ENCODE measurements at places on chromosomes 16 and 17. TPM values are rescaled to one million over a fixed set of nuclear protein-coding genes. Genes with fewer than 3 reads are reported as not detected.

GRCh38 chr17:80025140-80025539 lies 10.5 kb downstream of the TBC1D16 start:
- DNase-seq: no peak

GRCh38 chr16:78773291-78773702 lies 673.8 kb downstream of the WWOX start:
- no peak for DNase-seq

GRCh38 chr17:52271781-52272180 lies 113.3 kb upstream of the CA10 start:
- DNase-seq: no peak

ATP2C2 gene
- total RNA-seq: not detected

CYB561 gene
- 2.6 TPM for total RNA-seq

All from activated naive CD4-positive, alpha-beta T cell treated with anti-CD3 and anti-CD28 coated beads for 36 hours (primary cell).